Cerebellar cortex (tissue), 1 donor: ENCODE measurements at places on chromosomes 1 and 21.

DNA sequence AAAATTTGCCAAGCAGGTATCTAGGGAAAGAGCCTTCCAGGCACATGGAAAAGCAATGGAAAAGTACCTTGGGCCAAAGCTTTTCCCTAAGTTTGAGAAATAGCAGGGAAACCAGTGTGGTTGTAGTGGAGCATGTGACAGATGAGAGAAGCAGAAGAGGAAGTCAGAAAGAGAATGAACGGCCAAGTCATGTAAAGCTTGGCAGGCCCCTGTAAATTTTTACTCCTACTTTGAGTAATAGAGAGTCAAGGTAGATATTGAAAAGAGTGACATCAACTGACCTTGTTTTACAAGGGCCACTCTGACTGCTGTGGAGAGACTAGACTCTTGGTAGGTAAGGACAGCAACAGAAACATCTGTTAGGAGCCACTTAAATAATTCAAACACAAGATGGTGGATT, 180.9 kb upstream of the PRMT6 start:
- no peak for DNase-seq

DNA sequence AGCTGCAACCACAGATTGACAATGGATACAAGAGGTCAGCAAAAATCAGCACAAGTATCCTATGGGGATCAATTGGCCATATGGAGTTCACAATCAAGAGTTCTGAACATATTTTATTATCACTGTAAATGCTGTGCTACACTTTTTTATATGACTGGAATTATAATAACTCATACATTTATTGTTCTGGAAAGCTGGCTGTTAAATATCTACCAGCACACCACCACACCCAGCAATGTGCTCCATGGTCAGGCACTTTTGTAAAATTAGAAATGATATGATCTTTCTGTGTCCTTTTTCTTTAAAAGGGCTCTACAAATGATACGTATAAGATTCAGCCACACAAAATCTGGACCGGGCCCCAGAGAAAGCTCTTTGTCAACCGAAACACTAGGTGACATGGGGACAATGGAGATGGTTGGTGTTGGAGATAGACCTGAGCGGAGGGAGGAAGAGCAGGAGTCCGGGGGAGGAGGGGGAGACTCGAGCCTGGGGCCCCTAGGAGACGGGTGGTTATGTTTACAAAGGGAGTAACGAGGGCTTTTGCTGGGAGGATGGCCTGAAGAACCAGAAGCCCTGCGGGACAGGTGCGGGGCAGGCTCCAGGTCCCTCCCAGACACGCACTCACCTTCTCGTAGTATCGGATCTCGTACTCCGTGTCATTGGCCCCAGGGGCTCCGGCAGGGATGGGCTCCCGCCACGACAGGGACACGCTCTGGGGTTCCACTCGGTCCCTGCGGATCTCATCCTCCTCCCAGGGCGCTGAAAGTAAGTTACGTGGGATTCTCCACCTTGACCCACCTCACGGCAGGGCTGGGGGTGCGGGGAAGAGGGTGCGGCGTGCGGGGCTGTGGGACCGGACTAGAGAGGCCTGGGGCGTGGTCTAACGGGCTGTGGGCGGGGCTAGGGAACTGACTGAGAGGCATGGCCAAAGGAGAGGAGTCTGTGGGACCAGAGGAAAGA, 30.0 kb downstream of the EPHA10 start:
- DNase-seq: no peak

GRCh38 chr1:36170643-36171412, 14.9 kb downstream of the MAP7D1 start:
- DNase-seq: no peak

GRCh38 chr1:207418351-207418750, 35.8 kb upstream of the CR2 start:
- no peak for DNase-seq

GRCh38 chr1:145901312-145902021, 8.4 kb downstream of the ITGA10 start:
- DNase-seq: no peak
